ENCODE measurements at places on chromosomes 3 and 15. TPM values are rescaled to one million over a fixed set of nuclear protein-coding genes. Genes with fewer than 3 reads are reported as not detected.
A peak's percentile ranks its signal among the peaks of the same experiment; 100 is the strongest.

Gene TEX55
- not detected for total RNA-seq

- no peak for DNase-seq
Measured at GRCh38 chr3:172697558-172697957, 13.3 kb downstream of the NCEH1 start.

- peak; percentile 70 for DNase-seq
Measured at GRCh38 chr15:80418892-80419537, 14.8 kb downstream of the ARNT2 start.

GRCh38 chr3:106119614-106120082 lies 250.8 kb upstream of the CBLB start:
- DNase-seq = peak; percentile 43

- DNase-seq = peak; percentile 12
Measured at GRCh38 chr3:40109641-40110490, 199.6 kb upstream of the EIF1B start.

DNA sequence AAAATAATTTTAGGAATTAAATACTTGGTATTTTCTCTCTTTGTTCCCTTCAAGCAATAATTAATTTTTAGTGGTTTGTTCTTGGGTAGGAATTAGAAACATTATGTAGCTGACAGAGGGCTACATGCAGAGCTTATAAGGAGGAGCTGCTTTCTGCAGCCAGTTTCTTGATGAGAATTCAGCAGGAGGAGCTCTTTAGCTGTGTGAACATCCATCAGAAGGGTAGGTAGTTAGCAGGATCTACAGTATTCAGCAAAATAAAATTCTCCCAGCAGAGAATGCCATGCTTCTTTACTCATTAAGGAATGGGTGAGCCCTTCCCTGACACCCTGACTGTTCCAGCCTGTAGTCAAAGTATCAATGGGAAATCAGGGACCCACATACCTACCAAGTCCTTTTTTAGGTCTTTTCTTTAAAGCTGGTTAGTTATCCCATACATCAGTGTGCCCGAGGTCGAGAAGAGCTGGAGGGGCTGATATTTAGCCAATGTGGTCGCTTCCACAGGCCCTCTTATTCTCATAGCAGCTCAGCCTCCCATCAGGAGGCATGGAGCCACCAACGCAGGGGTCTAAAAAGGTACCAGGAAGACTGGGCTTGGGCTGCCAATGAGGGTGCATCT lies 54.0 kb downstream of the KCNAB1 start:
- DNase-seq = peak; percentile 67

Gene ZIC1
- not detected for total RNA-seq

GRCh38 chr3:196726788-196727675 lies 12.6 kb upstream of the PAK2 start:
- peak; percentile 38 for DNase-seq

Gene SOX2
- total RNA-seq = not detected

GRCh38 chr3:134859341-134859740 lies 64.3 kb downstream of the EPHB1 start:
- DNase-seq = no peak

Measured in cardiac muscle cell (in vitro differentiated cells and primary cell).